ENCODE measurements at places on chromosomes 12 and 14.

DNA sequence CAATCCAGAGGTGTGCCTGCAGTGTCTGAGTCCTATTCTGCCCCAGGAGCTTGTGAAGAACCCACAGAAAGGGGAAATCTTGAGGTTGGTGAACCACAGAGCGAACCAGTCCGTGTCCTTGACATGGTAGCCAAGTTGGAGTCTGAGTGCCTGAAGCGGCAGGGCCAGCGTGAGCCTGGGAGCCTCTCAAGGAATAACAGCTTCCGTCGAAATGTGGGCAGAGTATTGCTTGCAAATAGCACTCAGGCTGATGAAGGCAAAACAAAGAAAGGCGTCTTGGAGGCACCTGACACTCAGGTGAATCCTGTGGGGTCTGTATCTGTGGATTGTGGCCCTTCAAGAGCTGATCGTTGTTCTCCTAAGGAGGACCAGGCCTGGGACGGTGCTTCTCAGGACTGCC, 60.5 kb downstream of the ATG14 start:
- no peak for DNase-seq

- DNase-seq, result no peak
Measured at GRCh38 chr12:15979096-15980092, 68.3 kb downstream of the DERA start.

DNA sequence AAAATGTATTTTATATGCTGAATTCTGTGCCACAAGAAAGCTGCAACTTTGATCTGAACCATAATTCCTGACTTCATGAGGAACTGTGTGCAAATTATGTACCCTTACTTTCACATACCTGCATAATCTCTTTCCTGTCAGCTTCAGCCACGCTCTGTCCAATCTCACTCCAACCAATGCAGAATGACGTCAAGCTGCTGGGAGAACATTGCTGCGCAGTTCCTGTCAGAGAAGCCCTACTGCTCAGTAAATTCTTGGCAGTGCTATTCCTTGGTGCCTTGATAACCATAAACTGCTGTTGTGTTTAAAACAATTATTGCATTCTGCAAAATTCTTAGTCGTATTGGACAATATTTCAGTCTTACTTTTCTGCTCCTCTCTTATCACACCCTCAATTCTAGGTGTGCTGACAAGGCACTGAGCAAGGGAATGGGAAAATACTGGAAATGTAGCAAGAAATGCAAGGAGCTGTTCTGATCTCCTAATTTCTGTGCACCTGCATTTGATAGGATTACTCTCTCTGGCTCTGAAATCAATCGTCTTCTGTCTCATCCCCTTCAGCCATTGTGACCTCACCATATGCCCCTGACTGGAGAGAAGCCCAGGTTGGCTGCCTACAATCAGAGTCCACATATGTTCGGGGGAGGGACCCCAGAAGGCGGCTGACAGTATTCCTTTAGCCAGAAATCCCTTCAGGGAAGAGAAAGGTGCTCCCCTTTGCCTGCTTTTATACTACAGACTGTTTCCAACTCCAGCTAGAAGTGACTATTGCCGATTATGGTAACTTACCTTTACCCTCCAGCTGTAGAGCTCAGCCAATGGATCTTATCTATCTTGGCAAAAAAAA, 274.9 kb upstream of the NOVA1 start:
- no peak for DNase-seq

- no peak for DNase-seq
Measured at GRCh38 chr12:87311206-87311605, 718.0 kb downstream of the C12orf50 start.

- no peak for DNase-seq
Measured at GRCh38 chr14:61611880-61612630, 83.3 kb upstream of the HIF1A start.

- peak; percentile 9 for DNase-seq
Measured at GRCh38 chr12:38892087-38892786, 13.2 kb downstream of the CPNE8 start.

DNA sequence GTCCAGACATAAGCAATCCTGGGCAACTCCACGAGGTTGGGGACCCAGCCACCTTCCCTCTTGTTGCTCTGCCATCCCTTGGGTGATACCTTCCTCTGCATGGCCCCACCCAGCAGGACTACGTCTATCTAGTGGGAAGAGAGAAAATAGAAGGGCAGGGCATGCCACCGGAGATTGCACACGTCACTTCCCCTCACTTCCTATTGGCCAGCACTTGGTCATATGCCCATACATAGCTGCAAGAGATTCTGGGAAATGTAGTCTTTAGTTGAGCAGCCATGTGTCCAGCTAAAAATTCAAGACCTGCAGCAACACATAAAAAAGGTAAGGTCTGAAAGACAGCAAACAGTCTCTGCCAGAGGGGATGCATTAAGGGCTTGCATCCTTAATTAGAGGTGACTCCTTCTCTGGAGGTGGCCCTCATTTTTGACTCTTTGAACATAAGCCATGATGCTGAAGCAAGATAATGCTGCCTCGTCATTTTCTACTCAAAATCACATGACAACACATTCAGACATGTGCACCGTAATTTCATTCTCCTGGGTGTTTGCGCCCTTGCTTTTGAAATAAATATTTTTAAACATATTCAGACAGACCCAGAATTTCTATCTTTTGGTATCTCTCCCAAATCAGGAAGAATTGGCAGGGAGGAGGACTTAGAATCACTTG, 91.8 kb upstream of the PWP1 start:
- DNase-seq, result no peak

DNA sequence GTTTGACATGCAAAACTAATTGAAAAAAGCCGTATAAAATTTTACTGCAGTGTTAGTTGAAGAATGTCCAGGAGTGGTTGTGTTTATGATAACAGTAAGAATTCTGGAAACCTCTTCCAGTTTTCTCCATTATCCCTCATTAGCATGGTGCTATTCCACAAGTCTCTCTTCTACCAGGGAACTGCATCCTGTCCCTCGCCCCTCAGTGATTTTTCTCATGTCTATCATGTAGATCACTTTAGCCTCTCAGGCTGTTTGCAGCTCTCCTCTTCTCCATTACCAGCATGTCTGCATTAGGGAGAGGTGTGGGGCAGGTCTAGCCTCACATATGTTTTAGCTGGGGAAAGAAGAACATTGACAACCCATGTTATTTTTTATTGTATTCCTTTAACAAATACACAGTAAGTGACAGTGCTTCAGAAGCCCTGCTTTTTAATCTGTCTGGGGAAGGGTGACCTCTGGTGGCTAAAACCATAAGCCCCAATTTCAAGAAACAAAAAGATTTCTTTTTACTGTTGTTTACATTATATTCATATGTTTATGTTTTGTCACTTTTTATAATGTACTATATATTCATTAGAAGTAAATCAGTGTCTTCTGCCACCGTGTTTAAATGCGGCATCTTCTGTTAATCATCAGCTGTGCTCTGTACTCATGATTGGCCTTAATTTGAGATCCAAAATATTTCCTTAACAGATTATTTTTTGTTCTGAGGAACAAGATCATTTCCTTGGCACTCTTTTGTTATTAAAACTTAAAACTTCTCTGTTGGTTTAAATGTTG, 70.7 kb downstream of the RASSF8 start:
- DNase-seq, result peak; percentile 38

DNA sequence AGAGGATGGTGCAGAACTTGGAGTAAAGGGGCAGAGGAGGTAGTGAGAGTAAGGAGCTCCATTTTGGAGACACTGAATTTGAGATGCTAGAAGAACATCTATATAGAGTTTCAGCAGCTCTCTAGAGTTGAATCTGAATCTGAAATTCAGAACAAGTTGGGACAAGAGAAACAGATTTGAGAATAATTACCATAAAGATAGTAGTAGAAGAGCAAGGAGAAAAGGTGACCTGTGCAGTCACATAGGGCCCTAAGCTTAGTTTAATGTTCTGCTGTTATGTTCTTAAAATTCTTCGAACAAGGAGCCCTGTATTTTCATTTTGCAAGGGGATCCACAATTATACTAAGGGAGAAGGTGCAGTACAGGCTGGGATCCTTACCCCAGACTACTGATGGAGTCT, 7.4 kb downstream of the REM2 start:
- DNase-seq, result no peak

DNA sequence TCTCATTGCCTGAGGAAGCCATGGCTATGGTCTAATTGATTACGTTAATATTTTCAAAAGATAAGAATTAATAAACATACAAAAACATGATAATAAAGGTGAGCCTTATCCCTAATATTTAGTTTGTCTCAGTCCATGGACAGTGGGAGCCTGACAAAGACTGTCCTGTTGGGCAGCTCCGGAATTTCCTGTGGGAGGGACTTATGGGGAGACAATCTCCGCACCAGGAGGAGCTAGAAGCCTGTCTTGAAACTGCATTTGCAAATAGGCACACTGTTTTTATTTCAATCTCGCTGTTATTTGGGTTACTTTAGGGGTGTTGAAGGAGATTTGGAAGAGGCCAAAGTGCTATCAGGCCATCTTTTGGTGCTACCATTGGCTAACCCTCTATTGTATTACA, 50.8 kb upstream of the ZDHHC17 start:
- DNase-seq, result no peak

DNA sequence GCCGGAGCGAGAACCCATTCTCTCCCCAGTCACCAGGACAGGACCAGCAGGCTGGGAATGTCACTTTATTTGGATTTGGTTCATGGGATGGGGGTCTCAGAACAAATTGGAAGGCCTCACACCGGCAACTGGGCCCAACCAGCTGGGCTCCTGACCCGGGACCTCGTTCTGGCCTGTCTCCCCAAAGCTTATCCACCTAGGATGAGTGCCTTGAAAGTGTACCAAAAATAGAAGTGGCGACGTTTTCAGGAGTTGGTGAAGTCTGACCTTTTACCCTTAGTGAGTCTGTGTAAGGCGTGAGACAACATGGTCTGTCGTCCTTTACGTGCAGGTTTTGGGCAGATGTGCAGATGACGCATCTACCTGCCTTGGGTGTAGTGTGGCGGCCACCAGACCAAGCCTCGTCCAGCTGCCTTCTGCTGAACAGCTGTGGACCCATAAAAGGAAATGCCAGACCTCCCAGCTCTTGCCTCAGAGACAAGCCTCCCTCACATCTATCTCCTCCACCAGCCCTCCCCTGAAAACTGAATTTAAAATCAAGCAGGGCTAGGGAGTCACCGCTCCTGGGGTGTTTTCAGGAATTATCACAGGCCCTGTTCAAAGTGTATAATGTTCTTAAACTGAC, 36.6 kb upstream of the CLMN start:
- no peak for DNase-seq

GRCh38 chr14:25828562-25828961, 769.3 kb downstream of the NOVA1 start:
- no peak for DNase-seq

DNA sequence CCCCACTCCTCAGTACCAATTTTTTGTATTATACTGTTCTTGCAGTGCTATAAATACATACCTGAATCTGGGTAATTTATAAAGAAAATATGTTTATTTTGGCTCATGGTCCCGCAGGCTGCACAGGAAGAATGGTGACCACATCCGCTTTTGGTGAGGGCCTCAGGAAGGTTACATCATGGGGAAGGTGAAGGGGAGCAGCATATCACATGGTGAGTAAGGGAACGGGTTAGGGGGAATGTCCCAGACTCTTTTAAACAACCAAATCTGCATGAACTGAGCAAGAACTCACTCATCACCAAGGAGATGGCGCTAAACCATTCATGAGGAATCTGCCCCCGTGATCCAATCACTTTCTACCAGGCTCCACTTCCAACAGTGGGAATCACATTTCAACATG, 40.0 kb downstream of the OSBPL8 start:
- DNase-seq, result no peak

DNA sequence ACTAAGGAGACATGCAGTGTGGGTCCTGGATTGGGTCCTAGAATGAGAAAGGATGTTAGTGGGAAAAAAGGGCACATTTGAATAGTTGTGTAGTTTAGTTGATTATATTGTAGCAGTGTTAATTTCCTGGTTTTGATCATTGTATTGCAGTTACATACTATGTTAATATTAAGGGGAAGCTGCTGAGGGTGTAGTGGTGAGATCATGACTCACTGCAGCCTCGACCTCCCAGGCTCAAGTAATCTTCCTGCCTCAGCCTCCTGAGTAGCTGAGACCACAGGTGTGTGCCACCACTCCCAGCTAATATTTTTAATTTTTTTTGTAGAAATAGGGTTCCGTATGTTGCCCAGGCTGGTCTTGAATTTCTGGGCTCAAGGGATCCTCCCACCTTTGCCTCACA, 21.7 kb downstream of the BORCS5 start:
- DNase-seq, result no peak

GRCh38 chr12:80041692-80042091, 57.6 kb upstream of the OTOGL start:
- no peak for DNase-seq

- no peak for DNase-seq
Measured at GRCh38 chr12:120961604-120962531, 16.5 kb upstream of the HNF1A start.

Measured in GM13977 (cell line).